ENCODE measurements at places on chromosomes 16 and 17. TPM values are rescaled to one million over a fixed set of nuclear protein-coding genes. Genes with fewer than 3 reads are reported as not detected.

Gene TXNDC11
- total RNA-seq: 29.1 TPM

Gene RHBDF1
- total RNA-seq: 49.9 TPM

Gene HYDIN
- total RNA-seq: 0.30 TPM

Gene KRTAP4-4
- total RNA-seq: not detected

Gene TP53TG3F
- total RNA-seq: not detected

Gene TEKT1
- not detected for total RNA-seq

Gene DPEP2
- total RNA-seq: not detected

Gene KAT7
- 19.9 TPM for total RNA-seq

Gene STAT5B
- 29.7 TPM for total RNA-seq

Gene ABCA9
- total RNA-seq: 1.8 TPM

Gene LDHD
- 1.8 TPM for total RNA-seq

Gene CCR7
- total RNA-seq: not detected

Gene CA7
- total RNA-seq: not detected

Gene TEKT5
- total RNA-seq: not detected

Gene CACNG1
- total RNA-seq: not detected

Gene CCDC78
- 2.1 TPM for total RNA-seq

Gene CLEC3A
- not detected for total RNA-seq
